Liver (tissue), 10 donors: ENCODE measurements at places on chromosomes 2 and 18. TPM values are rescaled to one million over a fixed set of nuclear protein-coding genes. Genes with fewer than 3 reads are reported as not detected.

ADGRF3 gene
- 0.07 TPM for polyA plus RNA-seq

B3GNT7 gene
- 0.74 TPM for polyA plus RNA-seq

GKN2 gene
- polyA plus RNA-seq = not detected

PROKR1 gene
- 0.02 TPM for polyA plus RNA-seq

TUBA4A gene
- 63.1 TPM for polyA plus RNA-seq

CRACDL gene
- polyA plus RNA-seq = 0.46 TPM

CHMP3 gene
- 25.1 TPM for polyA plus RNA-seq

SERPINB7 gene
- not detected for polyA plus RNA-seq

TNFRSF11A gene
- polyA plus RNA-seq = 0.48 TPM

CYTIP gene
- 1.6 TPM for polyA plus RNA-seq

KLHL29 gene
- polyA plus RNA-seq = 0.89 TPM

INHBB gene
- polyA plus RNA-seq = 0.36 TPM

RGPD3 gene
- polyA plus RNA-seq = 0.85 TPM

RMND5A gene
- polyA plus RNA-seq = 10.1 TPM

DCDC2C gene
- not detected for polyA plus RNA-seq

SAP130 gene
- 3.3 TPM for polyA plus RNA-seq

IL36A gene
- not detected for polyA plus RNA-seq

NTSR2 gene
- not detected for polyA plus RNA-seq

ATP6V1C2 gene
- 0.66 TPM for polyA plus RNA-seq

CFC1 gene
- polyA plus RNA-seq = not detected

ADRA2B gene
- polyA plus RNA-seq = 3.7 TPM

GBX2 gene
- not detected for polyA plus RNA-seq

BOK gene
- 82.1 TPM for polyA plus RNA-seq

SIX3 gene
- not detected for polyA plus RNA-seq

MAPK4 gene
- polyA plus RNA-seq = 1.1 TPM

AGXT gene
- 1,572 TPM for polyA plus RNA-seq

KLF11 gene
- 10.5 TPM for polyA plus RNA-seq
